ENCODE measurements at places on chromosomes 7 and 10. TPM values are rescaled to one million over a fixed set of nuclear protein-coding genes. Genes with fewer than 3 reads are reported as not detected.

The C7orf33 gene
- polyA plus RNA-seq: not detected

The ADAM22 gene
- 3.7 TPM for polyA plus RNA-seq

The CAMK2B gene
- 3.1 TPM for polyA plus RNA-seq

- no peak for DNase-seq
Measured at GRCh38 chr10:121296881-121297585, 301.2 kb downstream of the FGFR2 start.

GRCh38 chr7:112990624-112991023 lies 96.0 kb downstream of the GPR85 start:
- DNase-seq: no peak

DNA sequence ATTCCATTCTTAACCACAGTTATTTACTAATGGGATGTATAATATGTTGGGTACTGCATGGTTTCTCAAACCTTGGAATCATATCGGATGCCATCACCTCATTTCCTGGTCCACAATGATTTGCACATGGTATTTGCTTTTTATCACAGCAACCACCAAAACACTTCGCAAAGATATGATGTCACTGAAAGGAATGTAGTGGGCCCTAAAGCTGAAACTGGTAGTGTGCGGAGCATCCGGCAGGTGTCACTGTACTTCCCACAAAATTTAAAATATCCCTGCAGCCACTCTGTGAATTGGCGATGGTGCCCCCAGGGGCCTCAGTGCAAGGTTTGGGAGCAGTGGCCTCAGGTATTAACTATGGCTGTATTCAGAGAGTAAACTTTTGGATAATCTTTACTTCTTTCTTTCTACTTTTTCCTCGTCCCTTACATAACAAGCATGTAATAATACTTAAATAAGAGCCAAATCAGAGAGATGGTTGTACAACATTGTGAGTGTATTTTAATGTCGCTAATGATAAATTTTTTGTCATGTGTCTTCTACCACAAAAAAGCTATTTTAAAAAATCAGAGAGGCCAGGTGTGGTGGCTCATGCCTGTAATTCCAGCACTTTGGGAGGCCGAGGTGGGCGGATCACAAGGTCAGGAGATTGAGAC lies 66.2 kb downstream of the FAM241B start:
- no peak for DNase-seq

- no peak for DNase-seq
Measured at GRCh38 chr7:43669286-43670081, 59.8 kb downstream of the COA1 start.

GRCh38 chr10:5964736-5965135 lies 12.6 kb downstream of the IL15RA start:
- no peak for DNase-seq

DNA sequence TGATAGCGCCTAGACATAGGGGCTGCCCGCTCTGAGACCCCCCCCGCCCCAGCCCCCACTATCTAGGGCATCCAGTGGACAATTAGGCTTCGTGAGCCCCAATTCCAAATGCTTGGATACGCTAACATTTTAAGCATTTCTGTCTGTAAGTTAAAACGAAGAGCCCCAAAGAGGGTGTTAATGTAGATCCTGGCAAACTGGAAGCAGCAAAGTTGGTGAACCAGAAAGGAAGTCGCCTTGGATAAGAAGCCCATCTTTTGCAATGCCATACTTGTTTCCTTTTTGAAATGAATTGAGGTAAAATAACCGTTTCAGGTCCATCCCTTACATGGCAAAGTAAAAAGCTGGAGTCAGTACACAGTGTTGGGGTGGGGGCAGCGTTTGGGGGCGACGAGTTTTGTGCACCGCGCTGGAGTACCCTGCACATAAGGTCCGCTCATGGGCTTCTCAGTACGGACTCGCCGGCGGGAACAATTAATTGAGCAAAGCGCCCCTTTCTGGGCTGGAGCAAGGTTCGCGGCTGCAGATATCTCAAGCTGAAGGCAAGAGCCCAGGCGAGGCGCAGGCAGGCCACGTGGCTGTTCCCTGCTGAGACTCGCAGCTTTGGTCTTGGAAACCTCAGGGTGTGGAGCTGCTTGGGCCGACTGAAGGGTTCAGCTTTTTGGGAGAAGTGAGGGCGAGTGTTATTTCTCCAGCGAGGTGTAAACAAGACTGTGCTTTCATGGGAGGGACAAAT lies 1.4 kb upstream of the TWIST1 start:
- DNase-seq: no peak

All from left renal pelvis (tissue), 4 donors.